Adipocyte (in vitro differentiated cells): ENCODE measurements at places on chromosomes 7 and 10.

DNA sequence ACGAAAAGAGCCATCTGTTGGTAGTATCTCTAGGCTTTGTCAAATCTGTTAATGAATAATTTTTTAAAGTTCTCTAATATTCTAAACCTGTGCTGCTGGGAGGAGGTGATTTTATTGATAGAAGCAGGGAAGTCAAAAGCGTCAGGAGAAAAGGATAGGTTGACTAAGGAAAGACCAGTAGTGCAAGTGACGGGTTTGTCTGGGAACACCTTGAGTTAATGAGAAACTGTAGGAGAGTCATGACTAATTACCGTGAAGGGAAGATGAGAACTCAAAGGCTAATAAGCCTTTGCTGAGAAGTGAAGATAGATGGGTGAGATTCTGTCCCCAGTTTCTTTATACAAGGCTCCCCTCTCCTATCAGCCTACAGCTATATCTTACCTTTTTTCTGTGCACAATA is 5.0 kb upstream of the PDK4 start:
- DNase-seq = no peak

DNA sequence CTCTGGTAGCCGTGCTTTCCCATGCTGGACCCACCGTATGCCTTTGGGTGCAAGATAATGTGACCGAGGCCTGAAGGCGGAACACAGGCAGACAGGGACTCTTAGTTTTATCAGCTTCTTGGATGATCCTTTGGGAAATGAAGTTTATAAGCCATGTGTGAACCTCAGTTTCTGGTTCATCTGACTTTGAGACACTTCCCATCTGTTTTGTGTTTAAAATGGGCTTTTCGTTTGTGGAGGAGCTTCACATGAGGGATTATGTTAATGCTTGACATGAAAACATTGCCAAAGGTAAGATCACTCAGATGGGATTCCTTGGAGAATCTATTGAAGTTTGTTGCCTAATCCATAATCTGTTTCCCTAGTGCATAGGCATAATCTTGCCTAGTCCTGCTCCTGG is 249.8 kb upstream of the LYZL1 start:
- peak; percentile 62 for DNase-seq

- peak; percentile 4 for DNase-seq
These were observed 65.0 kb upstream of the ADGRA1 start for GRCh38 chr10:133022776-133023100.

DNA sequence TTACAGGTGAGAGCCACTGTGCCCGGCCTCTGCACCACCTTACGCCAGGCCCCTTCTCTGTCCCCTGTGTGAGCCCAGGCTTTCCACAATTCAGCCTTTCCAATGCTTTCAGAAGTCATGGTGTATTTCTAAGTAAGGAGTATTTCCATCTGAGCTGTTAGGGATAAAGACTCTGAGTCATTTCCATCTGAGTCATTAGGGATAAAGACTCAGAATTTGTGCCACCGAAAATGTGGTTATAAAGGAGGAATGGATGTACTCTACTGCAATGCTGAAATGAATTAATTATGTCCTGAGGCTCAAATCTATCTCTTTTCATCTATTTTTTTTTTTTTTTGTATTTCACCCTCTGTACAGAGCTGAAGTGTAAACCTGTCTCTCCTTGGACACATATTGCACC is 84.0 kb downstream of the GATA3 start:
- no peak for DNase-seq

DNA sequence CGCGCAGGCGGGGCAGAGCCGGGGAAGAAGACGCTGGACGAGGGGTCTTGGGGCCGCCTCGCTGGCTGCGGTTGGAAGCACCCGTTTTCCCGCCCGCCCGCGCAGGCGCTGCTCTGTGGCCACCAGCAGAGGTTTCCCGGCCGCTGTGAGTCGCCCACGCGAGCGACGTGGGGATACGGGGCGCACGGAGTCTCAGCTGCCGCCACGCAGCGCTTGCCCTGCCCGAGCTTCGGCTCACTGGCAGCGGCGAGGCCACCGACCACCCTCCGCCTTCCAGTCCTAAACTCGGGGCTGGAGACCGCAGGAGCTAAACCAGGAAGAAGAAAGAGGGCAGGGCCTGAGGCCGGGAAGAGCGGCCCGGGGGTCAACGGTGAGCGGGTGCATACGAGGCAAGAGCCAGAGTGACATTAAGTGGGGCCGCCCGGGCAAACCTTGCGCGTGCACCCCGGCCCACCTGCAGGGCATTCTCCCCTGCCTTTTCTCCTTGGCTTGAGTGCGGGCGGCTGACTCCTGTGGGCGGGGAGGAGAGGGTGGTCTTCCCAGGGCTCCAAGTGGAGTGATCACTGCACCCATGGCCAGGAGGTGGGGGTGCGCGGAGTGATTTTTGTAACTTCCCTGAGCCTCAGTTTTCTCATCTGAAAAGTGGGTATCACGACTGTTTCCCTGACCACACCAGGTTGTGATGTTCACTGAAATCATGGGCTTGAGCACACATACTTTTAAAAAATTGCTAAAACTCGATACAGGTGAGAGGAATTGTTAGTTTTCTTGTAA is 7.1 kb upstream of the EMX2 start:
- DNase-seq = no peak

DNA sequence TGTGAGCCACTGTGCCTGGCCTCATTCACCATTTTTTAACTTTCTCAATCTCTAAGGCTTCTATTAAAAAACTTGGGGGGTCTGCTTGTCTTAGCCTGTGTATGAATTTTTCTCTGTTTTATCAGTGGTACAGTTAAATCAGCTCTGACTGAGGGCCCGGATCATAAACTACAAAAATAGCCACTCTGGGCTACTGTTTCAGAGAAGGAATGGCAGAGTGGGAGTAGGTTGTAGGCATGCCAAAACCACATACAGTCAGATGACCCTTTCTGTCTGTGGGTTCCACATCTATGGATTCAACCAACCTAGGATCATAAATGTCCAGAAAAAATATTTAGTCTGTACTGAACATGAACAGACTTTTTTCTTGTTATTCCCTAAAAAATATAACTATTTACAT is 21.3 kb downstream of the TBC1D12 start:
- peak; percentile 50 for DNase-seq

- DNase-seq = no peak
These were observed 112.1 kb downstream of the LMBR1 start for GRCh38 chr7:156780724-156781455.

- DNase-seq = no peak
These were observed 261.6 kb downstream of the WDR11 start for GRCh38 chr10:121112579-121113384.

DNA sequence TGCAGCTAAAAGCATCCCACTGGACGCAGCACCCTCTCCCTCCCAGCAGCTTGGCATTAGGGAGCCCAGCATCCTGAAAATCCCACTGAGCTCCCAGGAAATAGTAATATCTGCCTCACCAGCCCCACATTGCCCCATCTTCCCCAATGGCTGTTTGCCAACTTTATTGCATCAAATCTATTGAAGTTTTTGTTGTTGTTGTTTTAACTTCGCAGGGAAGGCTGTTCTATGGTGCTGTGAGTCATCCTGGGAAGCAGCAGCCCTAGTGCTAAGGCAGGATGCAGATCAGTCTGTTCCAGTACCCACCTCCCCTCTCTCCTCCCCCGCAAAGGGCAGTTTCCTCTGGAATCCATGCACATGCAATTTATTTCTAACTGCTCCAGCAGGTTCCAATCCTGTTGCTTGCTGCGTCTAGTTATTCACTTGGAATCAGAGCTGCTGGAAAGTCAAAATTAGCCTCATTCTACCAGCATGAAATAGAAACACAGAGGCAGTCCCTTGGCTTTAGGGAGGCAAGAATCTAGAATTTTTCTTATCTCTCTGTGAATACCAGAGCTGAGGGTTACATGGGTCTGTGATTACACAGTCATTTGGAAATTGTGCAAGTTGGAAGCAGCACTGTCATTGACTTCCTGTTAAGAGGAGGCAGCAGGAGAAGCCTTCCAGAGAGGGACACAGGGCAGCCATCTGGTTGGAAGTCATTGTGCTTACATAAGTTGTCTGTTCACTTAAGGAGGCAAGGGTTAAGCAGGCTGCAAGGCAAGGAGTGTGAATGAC is 115.9 kb upstream of the CACUL1 start:
- peak; percentile 82 for DNase-seq

GRCh38 chr7:39375047-39375873 is 190.9 kb upstream of the YAE1 start:
- DNase-seq = no peak

DNA sequence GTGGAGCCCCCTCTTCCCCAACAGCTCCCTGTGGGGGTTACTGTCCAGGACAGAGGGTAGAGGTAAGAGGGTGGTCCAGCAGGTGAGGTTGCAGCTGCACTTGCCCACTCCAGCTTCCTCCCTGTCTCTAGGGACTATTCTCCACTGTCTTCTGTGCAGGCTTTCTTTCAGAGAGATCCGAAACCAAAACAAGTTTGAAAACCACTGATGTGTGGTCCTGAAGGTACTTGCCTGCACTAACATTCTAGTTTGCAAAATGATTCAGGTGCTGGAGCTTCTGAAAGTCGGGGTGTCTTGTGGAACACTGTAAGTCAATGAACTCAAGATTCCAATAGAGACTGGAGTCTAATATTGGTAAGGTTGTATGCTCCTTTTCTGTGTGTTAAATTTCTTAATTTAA is 63.1 kb downstream of the BLNK start:
- no peak for DNase-seq

- no peak for DNase-seq
These were observed 287.1 kb upstream of the CELF2 start for GRCh38 chr10:10730471-10731043.

GRCh38 chr10:95850791-95851190 is 57.0 kb upstream of the CC2D2B start:
- DNase-seq = peak; percentile 73
